Fibroblast of lung (primary cell): ENCODE measurements at places on chromosomes 5 and 9.

- DNase-seq, result no peak
Measured at GRCh38 chr5:122730037-122730436, 44.8 kb upstream of the SNX2 start.

- no peak for DNase-seq
Measured at GRCh38 chr9:37652261-37652660, 1.5 kb downstream of the FRMPD1 start.

DNA sequence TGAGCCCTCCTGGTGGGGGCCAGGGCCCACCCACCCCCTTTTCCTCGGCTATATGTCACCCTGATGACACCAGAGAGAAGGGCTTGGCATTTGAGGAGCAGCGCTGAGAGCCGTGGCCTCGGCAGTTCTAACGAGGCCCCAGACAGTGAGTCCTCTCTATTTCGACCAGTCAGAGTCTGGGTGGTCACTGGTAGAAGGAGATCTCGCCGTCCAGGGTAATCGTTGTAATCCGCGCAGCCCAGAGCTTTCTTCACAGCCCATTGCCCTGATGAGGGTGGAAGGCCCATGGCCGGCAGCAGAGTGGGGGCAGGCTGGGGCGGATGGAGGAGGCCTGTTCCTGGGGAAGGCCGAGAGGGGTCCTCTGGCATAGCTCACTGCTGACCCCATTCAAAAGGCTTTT lies 70.2 kb downstream of the PSMB7 start:
- DNase-seq, result no peak

DNA sequence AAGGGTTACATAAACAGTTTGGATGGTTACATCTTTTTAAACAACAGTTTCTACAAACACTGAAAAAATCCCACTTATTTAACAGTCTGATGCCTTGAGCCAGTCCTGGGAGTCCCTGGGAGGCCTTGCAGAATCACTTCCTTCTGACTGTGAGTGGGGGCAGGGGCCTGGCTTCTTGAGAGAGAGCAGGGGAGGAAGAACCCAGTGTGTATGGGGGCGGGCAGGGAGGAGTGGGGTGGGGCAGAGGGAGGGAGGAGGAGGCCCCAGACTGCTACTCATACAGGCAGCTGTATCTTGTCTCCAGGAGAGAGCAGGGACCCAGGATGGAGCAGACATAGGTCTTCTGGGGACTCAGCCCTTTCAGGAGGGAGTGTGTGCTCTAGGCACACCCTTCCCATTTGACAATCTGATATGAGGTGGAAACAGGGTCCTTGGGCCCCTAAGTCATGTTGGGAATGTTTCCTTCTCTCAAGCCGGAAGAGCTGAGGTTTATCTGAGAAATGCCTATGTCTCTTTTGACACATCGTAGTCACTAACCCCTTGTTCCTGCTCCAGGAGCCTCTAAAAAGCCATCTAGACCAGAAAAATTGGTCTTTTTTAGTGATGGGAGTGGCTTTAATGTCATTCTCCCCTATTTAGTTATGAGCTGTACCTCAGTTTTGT lies 52.8 kb downstream of the IRF1 start:
- DNase-seq, result peak; percentile 89

- no peak for DNase-seq
Measured at GRCh38 chr5:178103612-178104011, 9.7 kb upstream of the N4BP3 start.

GRCh38 chr9:32411753-32412152 lies 27.3 kb downstream of the ACO1 start:
- DNase-seq, result no peak
